Aorta (tissue), 5 donors: ENCODE measurements at places on chromosomes 7 and 10. TPM values are rescaled to one million over a fixed set of nuclear protein-coding genes. Genes with fewer than 3 reads are reported as not detected.

GRCh38 chr7:78134256-78134655 lies 335.7 kb downstream of the PHTF2 start:
- no peaks in the 10 kb centered on the region for H3K4me1 ChIP-seq
- H3K27ac ChIP-seq: no peak overlapping the region

The TBATA gene
- total RNA-seq: not detected

GRCh38 chr7:146542101-146542500 lies 425.5 kb downstream of the CNTNAP2 start:
- DNase-seq: no peak
- H3K27me3 ChIP-seq: no peaks in the 10 kb centered on the region
- H3K36me3 ChIP-seq: no peaks in the 10 kb centered on the region
- no peak overlapping the region for H3K4me3 ChIP-seq

The LRRN3 gene
- 0.51 TPM for total RNA-seq

The CYP3A7 gene
- total RNA-seq: not detected

DNA sequence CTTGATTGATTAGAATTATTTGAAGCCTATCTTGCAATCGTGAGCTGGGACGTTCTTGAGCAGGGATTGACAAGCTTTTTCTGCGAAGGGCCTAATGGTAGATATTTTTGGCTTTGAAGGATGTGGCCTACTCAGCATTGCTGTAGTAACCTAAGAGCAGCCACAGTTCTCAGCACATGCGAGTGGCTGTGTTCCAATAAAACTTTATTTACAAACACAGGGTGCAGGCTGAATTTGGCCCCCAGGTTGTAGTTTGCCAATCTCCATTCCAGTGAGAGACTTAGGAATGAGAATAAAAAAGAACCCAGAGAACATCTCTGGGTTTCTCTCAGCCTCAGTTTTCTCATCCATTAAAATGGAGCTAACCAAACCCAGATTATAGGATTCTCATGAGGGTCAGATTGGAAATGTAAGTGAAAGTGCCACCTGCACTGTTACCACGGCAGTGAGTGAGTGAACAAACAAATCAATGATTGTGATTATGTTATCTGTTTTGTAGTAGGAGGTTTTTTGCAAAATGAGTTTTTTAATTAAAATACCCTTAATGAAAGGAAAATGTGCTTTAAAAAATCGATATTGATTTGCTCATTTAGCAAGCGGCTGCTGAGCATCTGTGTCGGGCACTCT lies 664.0 kb downstream of the SDK1 start:
- DNase-seq: no peak
- no peaks in the 10 kb centered on the region for H3K27me3 ChIP-seq
- H3K36me3 ChIP-seq: no peaks in the 10 kb centered on the region
- H3K4me1 ChIP-seq: no peaks in the 10 kb centered on the region
